ENCODE measurements at places on chromosomes 1 and 21.
A peak's percentile ranks its signal among the peaks of the same experiment; 100 is the strongest.

GRCh38 chr1:2950926-2951305 lies 70.4 kb upstream of the ACTRT2 start:
- DNase-seq = no peak

GRCh38 chr1:17375651-17376050 lies 3.7 kb downstream of the PADI6 start:
- DNase-seq = no peak

DNA sequence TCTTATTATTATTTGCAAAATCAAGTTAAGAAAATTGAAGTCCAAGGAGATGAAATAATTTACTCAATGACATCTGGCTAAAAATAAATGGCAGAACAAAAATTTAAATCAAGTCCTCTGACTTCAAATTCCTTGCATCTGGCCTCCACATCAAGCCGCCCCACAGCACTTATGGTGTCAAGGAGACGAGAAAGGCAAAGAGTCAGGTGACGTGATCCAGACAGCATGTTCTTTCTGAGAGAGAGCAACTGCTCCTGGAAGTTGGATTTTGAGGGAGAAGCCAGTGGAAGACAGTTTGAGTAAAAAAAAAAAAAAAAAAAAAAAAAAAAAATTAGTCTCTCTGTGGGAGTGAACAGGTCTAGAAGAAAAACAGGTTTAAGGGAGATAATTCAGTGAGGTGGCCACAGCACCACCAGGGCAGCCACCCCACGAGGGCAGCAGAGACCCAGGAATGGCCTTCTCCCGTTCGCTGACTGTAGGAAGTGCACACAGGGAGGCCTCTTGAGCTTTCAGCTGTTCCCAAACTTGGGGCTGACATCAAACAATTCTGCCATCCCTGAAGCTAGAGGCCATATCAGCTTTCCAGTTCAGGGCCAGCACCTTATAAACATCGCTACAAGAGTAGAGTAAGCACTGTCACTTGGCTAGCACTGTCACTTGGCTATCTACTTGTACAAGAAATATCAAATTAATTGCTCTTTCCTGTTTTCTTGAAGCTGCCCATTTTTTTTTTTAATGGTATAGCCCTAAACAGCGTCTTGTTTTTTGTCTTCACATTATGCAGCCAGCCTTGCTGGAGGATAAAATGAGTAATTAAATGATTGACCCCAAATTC lies 7.8 kb downstream of the C1orf162 start:
- peak; percentile 12 for DNase-seq

GRCh38 chr1:65581119-65581518 lies 160.7 kb downstream of the LEPR start:
- DNase-seq = no peak

DNA sequence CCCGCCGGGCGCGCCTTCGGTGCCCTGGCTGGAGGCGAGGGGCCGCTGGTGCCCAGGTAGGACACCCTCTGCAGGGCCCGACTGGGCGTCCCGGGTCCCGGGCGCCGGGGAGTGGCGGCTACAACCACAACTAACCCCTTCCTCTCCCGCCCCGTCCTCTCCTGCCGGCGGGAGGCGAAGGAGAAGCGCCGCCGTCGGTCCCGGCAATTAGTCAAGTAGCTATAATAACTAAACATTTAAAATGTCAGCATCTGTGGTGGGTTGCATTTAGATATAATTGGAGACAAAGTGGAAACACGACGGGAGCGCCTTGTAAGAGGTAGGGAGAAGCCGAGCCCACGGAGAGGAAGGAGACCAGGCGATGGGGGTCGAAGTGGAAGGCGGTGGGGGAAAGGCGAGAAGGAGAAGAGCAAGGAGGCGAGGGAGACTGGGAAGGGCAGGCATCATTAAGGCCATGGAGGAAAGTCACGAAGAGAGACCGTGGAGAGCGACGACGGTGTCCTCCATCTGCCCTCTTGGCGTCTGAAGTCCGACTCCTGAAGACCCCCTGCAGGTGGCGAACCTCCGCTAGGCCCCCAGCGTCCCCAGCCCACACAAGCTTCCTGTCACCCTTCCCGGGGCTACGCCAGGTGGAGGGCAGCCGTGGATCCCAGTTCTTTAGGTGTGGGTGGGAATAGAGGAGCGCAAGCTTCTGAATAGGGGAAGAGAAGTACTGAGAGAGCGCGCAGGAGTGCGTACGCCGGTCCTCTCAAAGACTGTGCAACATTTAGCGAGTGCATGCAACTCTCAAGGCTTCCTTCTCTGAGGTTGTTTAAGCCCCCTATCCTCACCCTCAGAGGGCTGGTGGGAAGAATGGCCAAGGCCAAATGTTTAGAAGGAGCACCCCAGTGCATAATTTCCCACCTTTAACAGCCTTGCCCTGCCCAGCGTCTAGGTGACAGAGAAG lies 1.6 kb downstream of the CNIH3 start:
- DNase-seq = no peak

DNA sequence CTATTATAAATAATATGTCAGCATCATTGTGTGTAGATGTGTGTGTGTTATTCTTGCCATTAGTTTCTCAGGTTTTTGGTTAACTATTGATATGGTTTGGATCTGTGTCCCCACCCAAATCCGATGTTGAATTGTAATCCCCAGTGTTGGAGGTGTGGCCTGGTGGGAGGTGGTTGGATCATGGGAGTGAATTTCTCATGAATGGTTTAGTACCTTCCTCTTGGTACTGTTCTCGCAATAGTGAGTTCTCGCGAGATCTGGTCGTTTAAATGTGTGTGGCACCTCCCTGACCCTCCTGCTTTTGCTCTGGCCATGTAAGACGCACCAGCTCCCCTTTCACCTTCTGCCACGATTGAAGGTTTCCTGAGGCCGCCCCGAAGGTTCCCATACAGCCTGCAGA lies 9.6 kb upstream of the POFUT2 start:
- DNase-seq = no peak

DNA sequence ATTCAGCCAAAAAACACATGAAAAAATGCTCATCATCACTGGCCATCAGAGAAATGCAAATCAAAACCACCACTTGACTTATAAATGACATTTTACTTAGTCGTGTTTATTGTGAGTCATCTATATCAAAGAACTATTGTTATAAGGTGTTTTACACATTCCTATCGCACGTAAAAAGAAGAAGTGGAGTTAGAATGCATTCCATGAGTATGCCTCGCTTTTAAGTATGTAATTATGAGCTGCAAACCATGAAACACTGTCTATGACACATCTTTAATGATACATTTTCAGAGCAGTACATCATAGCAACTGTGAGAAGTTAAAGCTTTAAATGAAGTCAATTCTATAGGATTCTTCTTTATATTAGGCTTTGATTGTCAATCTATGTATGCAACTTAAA lies 614.3 kb upstream of the ADAMTS5 start:
- no peak for DNase-seq

DNA sequence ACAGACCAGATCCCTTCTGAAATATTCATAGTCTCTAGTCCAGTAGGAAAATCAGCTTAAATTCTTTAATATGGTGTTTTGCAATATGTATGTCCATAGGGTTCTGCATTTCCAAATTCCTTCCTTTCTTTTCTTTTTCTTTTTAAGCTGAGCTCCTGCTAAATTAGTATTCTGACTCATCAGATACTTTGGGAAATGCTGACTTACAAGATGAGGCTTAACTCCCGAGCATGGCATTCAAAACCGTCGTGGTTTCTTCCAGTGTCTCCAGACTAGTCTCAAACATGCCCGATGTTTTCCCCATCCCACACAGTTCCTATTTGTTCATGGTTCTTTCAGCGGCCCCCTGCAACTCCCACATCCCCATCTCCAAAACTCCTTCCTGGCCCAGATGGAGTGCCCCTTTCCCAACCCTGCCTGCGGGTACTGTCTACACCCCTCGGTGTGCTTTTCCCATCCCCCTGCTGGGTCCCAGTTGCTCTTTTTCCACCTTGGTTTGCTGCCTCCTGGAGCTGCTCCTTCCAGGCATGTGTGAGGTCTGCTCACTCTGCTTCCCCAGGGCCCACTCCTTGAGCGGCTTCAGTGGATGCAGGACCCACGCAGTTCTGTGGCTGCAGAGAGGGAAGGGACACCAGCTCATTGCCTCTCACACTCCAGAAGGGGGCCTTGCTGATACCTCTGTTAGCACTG lies 19.5 kb upstream of the ETV3 start:
- DNase-seq = no peak

DNA sequence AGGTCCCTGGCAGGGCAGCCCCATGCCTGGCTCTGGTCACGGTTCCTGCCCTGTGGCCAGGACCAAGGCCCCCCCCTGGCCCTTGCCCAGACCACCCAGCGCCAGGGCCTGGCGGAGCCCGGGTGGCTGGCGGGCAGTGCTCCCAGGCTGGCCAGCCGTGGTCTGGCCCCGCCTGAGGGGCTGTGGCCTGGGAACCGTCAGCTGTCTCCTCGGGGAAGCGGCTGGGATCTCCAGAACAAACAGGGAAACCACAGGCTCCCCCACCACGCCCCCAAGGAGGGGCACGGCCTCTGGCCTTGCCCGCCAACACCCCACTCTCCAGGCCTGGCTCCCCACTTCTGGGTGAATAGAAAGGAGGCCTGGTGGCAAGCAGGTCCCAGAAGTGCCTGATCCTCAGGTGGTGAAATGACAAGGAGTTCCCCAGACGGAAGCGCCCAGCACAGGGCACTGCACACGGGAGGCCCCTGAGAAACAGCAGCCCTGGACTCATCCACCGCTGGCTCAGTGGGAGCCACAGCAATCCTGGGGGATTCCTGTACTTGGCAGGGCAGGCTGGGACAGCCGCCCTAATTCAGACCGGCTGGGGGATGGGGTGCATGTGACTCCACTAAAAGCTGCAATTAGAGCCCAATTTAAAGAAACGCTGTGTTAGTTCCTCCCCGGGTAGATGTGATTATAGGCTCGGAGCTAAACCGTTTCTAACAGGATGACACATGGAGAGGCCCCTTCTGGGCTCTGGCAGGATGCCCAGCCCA lies 78.9 kb downstream of the RAP1GAP start:
- DNase-seq = no peak

DNA sequence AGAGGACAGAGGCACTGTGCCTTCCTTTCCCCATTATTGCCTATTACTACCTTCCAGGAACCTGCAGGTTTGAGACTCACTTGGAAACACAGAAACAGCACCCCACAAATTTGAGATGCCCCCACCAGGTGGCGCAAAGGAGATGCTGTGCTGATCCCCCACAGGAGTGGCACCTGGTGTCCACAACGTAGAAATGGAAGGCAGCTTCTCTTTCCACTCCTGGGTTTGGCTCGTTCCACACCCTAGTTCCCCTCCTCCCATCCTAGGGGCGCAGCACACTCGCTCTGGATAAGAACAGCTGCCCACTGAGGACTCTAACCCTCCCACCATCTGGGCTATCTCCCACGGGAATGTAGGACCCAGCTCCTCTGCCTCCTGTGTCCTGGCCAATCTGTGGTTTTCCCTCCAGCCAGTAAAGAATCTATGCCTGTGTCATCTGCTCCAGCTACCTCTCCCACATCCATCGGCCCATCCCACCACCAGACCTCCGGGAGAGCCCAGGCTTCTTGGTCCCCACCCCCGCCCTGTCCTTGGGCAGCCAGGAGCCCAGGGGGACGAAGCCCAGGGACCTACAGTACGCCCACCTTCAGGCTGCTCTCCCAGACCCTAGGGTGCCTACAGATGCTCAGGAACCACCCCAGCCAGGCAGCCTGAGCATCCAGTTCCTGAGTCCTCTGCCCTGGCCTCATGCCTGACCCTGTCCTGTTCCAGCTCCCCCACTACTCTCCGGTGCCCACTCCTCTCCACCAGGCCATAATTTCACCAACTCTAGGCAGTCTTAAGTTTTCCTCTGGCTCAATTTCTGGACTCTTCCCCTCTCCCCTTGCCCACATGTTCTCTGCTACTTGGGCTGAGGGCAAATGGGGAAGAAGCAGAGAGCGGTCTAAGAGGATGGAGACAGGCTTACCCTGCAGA lies 549 bp downstream of the THBS3 start:
- peak; percentile 86 for DNase-seq

- no peak for DNase-seq
Observed at GRCh38 chr1:113946678-113947387, 17.7 kb downstream of the HIPK1 start.

DNA sequence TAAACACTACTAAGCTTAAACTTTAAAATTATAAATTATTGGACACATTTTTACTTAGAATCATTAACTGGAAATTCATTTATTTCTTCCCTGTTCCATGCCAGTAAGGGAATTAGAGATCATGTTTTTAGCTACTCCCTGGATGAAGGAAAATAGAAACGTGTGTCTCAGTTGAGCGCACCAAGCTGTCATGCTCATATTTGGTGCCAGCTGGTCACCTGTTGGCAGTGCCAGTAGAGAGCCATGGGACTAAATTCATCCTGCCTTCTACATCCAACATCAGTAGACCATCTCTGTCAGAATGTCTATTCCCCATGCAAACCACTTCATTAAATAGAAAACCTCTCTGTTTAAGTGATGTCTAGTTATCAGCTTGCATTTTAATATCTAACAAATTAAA lies 17.4 kb upstream of the SLC22A15 start:
- no peak for DNase-seq

- DNase-seq = no peak
Observed at GRCh38 chr1:203990118-203990517, 82.8 kb upstream of the SOX13 start.

- DNase-seq = peak; percentile 58
Observed at GRCh38 chr1:204162494-204163074, 3.6 kb downstream of the REN start.

DNA sequence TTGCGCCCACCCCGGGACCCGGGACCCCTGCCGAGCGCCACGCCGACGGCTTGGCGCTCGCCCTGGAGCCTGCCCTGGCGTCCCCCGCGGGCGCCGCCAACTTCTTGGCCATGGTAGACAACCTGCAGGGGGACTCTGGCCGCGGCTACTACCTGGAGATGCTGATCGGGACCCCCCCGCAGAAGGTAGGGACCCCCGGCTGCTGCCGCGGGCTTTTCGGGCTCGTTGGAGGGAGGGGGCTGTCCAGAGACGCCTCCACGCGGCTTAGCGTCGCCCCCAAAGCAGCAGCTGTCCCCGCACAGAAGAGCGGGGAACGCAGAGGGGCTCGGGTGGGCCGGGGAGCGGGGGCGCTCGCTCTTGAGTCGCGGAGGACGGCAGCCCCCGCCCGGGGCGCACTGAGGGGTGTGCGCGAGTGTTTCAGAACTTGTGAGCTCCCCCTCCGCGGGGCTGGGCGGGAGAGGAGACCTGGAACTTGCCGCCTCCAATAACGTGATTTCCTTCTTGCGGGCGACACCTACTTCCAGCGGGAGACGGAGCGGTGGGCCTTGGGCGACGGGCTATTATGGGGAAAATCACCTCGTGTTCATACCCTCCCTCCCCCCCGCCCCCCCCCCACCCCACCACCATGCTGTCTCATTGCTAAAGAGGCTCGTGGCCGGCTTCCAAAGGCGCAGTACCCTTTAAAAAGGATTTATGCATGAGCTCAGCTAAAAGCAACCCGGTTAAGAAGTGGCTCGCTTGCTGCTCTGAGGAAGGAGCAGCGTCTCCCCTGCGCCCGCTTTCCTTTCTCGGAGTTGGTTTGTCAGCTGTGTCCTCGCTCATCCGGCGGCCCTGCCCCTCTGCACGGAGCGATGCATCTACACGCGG lies 664 bp downstream of the BACE2 start:
- DNase-seq = no peak

GRCh38 chr1:66553846-66554245 lies 19.9 kb downstream of the SGIP1 start:
- no peak for DNase-seq

GRCh38 chr1:30795026-30795425 lies 37.5 kb upstream of the LAPTM5 start:
- DNase-seq = no peak

GRCh38 chr1:231808116-231808515 lies 181.5 kb downstream of the DISC1 start:
- DNase-seq = no peak
